ENCODE measurements at places on chromosomes 6 and 20. TPM values are rescaled to one million over a fixed set of nuclear protein-coding genes. Genes with fewer than 3 reads are reported as not detected.

DNA sequence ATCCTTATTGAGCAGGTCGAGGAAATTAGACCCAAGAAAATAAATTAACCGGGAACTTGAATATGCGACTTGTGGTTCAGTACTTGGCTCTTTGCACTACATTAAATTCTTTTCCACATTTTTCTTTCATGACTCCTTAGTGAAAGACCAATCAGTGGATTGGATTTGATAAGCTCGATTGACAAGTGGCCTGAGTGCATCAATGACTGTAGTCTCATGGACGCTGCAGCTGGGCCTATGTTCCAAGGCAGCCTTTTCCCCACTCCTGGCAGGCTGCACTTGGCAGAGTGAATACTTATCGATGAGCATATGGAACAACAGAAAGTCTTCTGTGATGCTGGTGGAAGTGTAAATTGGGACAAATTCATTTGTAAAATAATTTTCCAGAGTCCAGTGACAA, 210.8 kb upstream of the EXOC2 start:
- H3K27me3 ChIP-seq = no peaks in the 10 kb centered on the region
- H3K27ac ChIP-seq = no peak overlapping the region
- H3K4me1 ChIP-seq = no peaks in the 10 kb centered on the region
- H3K36me3 ChIP-seq = no peaks in the 10 kb centered on the region

GRCh38 chr20:8490076-8490830, 358.2 kb downstream of the PLCB1 start:
- H3K36me3 ChIP-seq = no peaks in the 10 kb centered on the region
- DNase-seq = no peak
- H3K4me1 ChIP-seq = no peaks in the 10 kb centered on the region
- H3K4me3 ChIP-seq = no peak overlapping the region

- no peaks in the 10 kb centered on the region for H3K27me3 ChIP-seq
- H3K4me3 ChIP-seq = no peak overlapping the region
These were observed 153.7 kb downstream of the TMEM242 start for GRCh38 chr6:157169656-157170055.

- no peak overlapping the region for H3K4me3 ChIP-seq
- no peak for DNase-seq
- no peak overlapping the region for H3K27ac ChIP-seq
- H3K36me3 ChIP-seq = no peaks in the 10 kb centered on the region
These were observed 75.7 kb upstream of the PTPRT start for GRCh38 chr20:43265449-43265848.

DNA sequence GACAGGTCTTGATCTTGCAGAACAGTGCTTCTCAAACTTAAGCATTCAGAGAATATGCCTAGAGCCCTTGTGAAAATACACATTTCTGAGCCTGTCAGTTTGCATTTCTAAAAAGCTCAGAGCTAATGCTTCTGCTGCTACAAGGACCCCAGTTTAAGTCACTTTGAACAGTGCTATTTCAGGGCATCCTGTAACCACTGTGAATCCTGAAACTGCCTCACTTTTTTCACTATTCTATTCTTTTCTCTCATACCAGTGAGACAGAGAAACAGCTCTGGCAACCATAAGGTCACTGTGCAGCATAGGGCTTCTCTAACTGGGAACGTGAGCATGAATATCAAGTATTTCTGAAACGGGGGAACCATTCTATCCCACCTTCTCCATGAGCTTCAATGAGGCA, 51.2 kb downstream of the LGSN start:
- no peak overlapping the region for H3K27ac ChIP-seq
- no peaks in the 10 kb centered on the region for H3K4me1 ChIP-seq
- H3K27me3 ChIP-seq = no peaks in the 10 kb centered on the region
- no peaks in the 10 kb centered on the region for H3K36me3 ChIP-seq
- DNase-seq = no peak

GRCh38 chr6:1849691-1850090, 240.0 kb downstream of the FOXC1 start:
- H3K36me3 ChIP-seq = no peaks in the 10 kb centered on the region
- no peak for DNase-seq
- no peak overlapping the region for H3K4me3 ChIP-seq
- H3K4me1 ChIP-seq = no peaks in the 10 kb centered on the region

DNA sequence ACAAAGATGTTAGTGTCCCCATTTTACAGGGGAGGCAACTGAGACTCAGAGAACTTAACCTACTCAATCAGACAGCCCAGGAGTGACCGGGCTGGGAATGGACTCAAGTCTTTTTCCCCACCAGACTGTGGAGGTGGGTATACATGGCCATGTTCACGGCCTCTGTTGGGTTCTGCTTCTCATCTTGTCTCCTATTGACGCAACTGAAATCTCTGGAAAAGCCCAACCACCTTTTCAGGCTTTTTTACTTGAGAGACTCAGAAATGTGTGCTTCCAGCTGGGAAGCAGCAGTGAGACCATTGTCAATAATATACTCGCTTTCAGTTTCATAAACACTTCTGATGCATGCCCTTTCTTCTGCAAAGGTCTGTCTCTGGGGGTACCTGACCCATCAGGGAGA, 70.7 kb downstream of the SOBP start:
- no peak overlapping the region for H3K4me3 ChIP-seq
- no peak overlapping the region for H3K27ac ChIP-seq
- no peaks in the 10 kb centered on the region for H3K36me3 ChIP-seq

- peaks cover 10% of the 10 kb centered on the region for H3K36me3 ChIP-seq
- peak overlapping the region; percentile 98 for H3K27ac ChIP-seq
These were observed 39.6 kb upstream of the TNFAIP3 start for GRCh38 chr6:137827411-137827940.

DNA sequence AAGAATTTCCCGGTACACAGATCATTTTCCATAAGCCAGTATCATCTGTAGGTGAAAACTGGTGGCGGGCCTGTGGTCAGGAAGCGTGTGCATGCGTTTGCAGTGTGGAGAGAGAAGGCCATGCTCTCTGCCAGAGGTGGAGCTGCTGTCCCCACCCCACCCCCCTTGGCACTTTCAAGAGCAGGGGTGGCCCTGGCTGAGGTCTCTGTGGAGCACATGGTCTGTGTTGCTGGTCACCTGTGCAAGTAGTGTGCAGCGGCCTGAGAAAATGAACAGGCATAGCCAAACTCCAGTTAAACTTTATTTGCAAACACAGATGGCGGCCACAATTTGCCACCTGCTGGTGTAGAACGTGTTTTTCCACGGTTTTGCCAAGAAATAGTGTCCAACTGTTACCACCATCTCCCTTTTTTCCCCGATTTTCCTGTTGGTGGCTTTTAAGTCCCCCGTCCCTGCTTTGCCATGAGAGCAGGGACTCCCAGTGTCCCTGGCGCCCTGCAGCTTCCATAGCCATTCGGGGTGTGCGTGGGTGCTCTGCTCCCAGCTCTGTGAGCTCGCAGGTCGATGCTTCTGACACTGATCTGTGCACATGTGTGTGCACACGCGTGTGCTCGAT, 2.5 kb downstream of the ADRM1 start:
- H3K27me3 ChIP-seq = no peaks in the 10 kb centered on the region
- peak overlapping the region; percentile 90 for H3K4me3 ChIP-seq
- DNase-seq = no peak
- H3K4me1 ChIP-seq = peaks cover 13% of the 10 kb centered on the region
- peaks cover 35% of the 10 kb centered on the region for H3K36me3 ChIP-seq

RIMS1 gene
- not detected for total RNA-seq

GJA10 gene
- 0.32 TPM for total RNA-seq

EMILIN3 gene
- total RNA-seq = not detected

BPI gene
- total RNA-seq = not detected

MYB gene
- 82.5 TPM for total RNA-seq

FOXQ1 gene
- not detected for total RNA-seq

CD93 gene
- total RNA-seq = 1.9 TPM
